ENCODE measurements at places on chromosomes 13 and 19.

DNA sequence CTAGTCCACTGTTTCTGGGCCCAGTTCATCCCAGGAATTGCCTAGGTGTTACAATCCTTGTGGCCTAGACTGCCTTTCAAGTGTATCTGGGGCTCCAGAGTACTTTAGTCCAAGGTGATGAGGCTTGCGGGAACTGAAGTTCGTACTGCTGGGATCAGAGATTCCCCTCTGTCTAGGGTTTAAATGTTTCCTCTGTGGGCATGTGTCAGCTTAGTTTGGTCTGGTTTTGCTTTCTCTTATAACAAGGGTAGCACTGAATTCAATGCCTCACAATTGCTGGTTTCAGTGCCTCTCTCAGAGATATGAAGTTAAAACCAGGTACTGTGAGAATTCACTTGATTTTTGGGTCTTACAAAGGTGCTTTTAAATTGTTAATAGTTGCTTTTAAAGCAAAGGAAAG, 30.8 kb downstream of the RGCC start:
- DNase-seq, result no peak

DNA sequence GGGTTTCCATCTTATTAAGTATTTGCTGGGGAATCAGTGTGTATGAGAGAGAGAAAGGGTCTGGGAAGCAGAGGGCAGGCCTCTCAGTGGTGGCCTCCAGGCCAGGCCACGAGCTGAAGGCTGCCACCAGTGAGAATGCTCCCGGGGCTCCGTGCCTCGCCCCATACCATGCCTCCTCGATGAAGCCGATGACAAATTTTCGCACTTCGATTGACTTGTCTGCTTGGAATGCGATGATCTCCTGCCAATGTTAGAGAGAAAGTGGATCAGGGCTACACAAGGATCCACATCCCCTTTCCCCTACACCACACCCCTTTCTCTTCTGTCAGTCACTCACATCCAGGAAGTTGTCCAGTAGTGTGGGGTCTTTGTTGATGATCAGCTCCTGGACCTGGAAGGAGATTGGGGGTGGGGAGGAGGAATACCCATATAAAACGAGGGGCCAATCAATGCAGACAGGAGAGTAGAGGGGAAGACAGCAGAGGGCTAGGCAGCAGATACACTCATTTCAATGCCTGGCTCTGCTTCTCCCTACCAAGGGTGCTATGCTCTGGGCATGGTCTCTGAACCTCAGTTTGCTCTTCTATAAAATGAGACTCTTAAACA, 10.7 kb downstream of the SYMPK start:
- DNase-seq, result no peak

GRCh38 chr19:18675779-18676178, 7.7 kb upstream of the CRTC1 start:
- no peak for DNase-seq

DNA sequence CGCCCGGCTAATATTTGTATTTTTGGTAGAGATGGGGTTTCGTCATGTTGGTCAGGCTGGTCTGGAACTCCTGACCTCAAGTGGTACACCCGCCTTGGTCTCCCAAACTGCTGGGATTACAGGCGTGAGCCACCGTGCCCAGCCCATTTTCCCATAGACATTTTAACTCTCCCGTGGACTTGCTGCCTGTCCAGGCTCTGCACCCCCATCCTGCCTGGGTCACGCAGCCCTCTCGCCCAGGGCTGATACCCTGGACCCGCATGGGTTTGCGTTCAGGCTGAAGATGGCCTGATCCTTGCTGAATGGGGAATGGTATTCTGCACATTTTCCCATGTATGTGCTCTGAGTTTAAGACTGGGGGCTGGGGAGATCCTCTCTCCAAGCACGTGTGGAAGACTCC, 46.0 kb upstream of the RANBP3 start:
- no peak for DNase-seq

GRCh38 chr19:54188215-54188871, 1.0 kb downstream of the MBOAT7 start:
- DNase-seq, result no peak

- no peak for DNase-seq
These were observed 218.4 kb downstream of the B3GLCT start for GRCh38 chr13:31418186-31418585.

- DNase-seq, result no peak
These were observed 20.5 kb upstream of the STRN4 start for GRCh38 chr19:46766569-46767317.

DNA sequence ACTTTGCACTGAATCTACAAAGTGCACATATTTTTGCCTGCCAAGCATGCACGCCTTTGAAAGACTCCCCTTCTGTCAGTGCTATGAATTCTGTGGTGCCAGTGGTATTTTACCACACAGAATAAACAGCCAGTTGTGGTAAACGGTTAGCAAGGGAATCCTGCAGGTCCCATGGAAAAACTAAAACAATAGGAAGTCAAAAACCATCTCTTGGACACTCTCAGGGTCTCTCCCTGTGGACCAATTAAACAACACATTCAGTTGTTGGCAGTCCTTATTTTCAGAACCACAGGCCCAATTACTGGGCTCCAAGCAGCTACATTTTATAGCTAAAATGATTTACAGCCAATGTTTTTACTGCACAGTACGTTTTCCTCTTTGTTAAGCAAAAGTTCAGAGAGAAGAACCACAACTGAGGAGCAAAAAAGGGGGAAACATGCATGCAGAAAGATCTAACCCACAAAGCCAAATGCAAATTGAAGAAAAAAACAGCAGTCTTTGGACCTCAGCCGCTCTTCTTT, 116.9 kb downstream of the KCTD12 start:
- no peak for DNase-seq

DNA sequence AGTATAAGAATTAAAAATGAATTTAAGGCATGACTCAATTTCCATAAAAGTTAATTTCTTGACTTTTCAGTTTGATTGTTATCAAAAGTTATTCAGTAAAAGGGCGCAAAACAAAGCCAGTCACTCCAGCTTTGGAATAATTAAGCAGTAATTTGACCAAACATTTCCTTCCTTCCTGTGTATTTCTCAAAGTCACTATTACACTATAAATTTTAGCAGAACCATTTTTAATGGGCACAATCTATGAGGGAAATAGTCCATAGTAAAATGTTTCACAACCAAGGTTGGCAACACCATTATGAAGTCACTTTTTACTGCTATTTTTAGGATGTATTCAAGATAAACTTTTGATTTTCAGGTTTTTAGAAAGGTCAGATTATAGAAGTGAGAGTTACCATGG, 91.0 kb downstream of the DACH1 start:
- no peak for DNase-seq

DNA sequence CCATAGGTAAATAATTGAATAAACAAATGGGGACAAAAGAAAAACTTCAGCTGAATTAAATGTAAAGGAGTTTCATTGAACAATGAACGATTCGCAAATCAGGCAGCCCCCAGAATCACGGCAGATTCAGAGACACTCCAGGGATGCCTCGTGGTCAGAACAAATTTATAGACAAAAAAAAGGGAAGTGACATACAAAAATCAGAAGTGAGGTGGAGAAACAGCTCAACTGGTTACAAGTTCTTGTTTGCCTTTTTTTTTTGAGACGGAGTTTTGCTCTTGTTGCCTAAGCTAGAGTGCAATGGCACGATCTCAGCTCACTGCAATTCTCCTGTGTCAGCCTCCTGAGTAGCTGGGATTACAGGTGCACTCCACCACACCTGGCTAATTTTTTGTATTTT, 5.7 kb downstream of the ZNF566 start:
- DNase-seq, result no peak

DNA sequence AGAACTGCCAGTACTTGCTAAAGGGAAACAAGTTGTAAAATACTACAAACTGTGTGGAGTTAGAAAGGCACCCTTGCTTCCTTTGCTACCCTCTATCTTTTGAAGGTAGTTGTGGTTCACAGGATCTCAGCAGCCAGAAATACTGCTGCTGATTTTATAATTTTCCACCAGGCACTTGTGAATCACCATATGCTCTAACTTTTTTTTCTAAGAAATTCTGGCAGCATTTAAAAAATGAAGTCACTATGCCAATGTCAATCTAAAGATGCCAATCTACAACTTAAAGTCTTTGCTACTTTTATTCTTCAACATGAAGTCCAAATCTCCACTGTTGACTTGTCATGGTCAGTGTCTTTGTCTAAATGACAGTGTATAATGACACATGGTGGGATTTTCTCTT, 327.7 kb downstream of the ITGBL1 start:
- no peak for DNase-seq

DNA sequence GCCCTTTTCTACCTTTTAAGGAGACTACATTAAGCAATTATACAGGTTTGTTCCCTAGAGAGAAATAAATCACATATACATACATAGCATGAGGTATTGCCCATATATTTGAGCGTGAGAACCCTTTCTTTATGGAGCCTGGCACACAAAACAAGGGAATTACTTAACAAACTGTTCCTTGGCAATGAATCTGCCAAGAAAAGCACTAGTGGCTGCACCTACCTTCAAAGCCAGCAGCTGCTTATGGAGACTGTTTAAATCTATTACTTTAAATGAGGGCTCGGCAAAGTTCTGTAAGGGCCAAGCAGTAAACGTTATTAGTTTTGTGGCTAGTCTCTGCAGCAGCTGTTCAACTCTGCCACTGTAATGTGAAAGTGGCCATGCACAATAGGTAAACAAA, 7.0 kb downstream of the RFX1 start:
- DNase-seq, result no peak

GRCh38 chr19:41870401-41870873, 6.6 kb upstream of the CD79A start:
- DNase-seq, result no peak

DNA sequence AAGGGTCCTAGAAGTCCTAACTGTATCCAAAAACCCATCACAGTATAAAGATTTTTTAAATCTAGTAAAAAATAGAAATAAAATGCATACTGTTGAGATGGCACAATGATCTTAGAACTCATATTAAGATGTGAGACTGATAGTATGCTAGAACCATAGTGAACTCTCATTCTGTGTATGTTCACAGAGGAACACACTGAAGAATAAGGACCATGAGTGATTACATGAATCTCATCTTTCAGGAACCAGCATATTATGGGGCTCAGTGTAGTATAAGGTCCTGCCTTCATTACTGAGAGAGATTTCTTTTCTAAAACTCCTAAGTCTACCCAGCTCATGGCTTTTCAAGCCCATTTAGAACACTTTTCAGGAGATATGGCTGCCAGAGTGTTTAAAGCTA, 59.8 kb upstream of the RFC3 start:
- no peak for DNase-seq

- DNase-seq, result no peak
These were observed 666.4 kb downstream of the OLFM4 start for GRCh38 chr13:53694814-53695532.

DNA sequence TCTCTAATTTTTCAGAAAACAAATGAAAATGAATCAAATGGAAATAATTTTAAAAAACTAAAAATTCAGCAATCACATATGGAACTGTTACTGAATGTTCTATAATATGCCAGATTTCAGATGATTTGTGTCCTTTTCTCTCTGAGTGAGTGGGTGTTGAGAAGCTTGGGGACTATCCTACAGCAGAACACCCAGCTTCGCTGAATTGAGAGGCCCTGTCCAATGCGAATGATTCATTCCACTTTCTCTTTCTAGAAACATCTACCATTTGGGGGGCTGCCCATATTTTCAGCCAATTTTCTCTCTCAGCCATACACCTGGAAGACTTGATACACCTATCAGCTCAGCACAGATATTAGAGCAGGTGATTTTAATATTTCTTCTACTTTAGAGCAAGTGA, 1666.7 kb downstream of the EFNB2 start:
- no peak for DNase-seq

- no peak for DNase-seq
These were observed 98.3 kb downstream of the SLITRK6 start for GRCh38 chr13:85700906-85701305.

- no peak for DNase-seq
These were observed 8.3 kb downstream of the ZNF837 start for GRCh38 chr19:58372311-58373133.

GRCh38 chr13:94251831-94252608, 227.5 kb downstream of the DCT start:
- DNase-seq, result no peak

DNA sequence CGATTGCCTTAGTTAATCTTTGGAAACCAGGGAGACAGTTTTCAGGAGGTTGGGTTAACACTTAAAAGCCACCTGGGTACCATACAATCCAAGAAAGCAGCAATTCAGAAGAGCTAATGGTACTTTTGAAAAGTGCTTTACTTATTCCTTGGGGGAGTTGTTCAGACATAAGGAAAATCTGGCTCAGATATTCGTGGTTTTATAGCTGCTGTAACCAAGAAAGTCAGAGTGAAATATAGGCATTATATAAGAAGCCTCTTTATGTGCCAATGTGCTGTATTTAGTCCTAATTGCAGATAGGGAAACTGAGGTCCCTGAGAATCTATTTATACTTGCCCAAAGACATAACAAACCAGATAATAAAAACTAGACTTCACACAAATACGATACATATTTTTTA, 387.5 kb downstream of the COG6 start:
- no peak for DNase-seq

GRCh38 chr13:113152984-113153809, 5.3 kb upstream of the PROZ start:
- no peak for DNase-seq

GRCh38 chr13:35716186-35716585, 239.7 kb upstream of the MAB21L1 start:
- no peak for DNase-seq

- DNase-seq, result peak; percentile 3
These were observed 210.0 kb downstream of the B3GLCT start for GRCh38 chr13:31409678-31410356.

GRCh38 chr19:53671663-53672062, 39.9 kb downstream of the DPRX start:
- no peak for DNase-seq

GRCh38 chr13:112145551-112146360, 78.8 kb downstream of the SOX1 start:
- DNase-seq, result no peak

DNA sequence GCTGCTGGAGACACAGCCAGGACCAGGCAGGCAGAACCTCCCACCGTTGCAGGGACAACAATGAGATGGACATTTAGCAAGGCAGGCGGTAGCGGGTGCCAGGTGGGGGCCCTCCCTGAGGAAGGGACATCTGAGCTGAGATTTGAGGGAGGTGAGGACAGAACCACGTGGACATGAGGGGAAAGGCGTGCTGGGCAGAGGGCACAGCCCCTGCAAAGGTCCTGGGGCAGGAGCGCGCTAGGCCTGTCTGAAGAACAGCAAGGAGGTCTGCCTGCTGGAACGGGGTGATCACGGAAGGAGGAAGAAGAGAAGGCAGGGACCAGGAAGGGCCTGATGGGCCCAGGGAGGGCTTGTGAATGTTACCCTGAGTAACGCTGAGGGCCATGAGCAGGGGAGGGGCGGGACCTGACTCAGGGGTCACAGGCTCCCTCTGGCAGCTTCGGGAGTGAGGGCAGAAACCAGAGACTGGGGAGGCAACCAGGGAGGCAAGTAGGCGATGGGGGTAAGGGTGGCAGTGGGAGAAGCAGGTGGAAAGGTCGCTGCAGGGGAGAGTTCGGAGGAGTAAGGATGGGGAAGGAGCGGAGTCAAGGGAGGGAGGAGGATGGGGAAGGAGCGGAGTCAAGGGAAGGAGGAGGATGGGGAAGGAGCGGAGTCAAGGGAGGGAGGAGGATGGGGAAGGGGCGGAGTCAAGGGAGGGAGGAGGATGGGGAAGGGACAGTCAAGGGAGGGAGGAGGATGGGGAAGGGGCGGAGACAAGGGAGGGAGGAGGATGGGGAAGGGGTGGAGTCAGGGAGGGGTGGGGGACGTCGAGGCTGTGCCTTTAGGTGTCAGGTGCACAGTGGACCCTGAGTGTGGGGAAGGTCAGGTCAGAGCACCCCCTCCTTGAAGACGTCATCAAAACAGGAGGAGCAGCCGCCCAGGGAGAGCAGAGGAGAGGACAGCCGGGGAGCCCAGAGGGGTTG, 15.7 kb upstream of the B3GNT3 start:
- peak; percentile 15 for DNase-seq
